Activated CD4-positive, alpha-beta T cell treated with anti-CD3 and anti-CD28 coated beads for 36 hours (primary cell): ENCODE measurements at places on chromosomes 2 and 18.

- H3K4me3 ChIP-seq = no peak overlapping the region
- peaks cover 18% of the 10 kb centered on the region for H3K27me3 ChIP-seq
- no peaks in the 10 kb centered on the region for H3K36me3 ChIP-seq
Observed at GRCh38 chr18:285817-286216, 18.0 kb upstream of the THOC1 start.

DNA sequence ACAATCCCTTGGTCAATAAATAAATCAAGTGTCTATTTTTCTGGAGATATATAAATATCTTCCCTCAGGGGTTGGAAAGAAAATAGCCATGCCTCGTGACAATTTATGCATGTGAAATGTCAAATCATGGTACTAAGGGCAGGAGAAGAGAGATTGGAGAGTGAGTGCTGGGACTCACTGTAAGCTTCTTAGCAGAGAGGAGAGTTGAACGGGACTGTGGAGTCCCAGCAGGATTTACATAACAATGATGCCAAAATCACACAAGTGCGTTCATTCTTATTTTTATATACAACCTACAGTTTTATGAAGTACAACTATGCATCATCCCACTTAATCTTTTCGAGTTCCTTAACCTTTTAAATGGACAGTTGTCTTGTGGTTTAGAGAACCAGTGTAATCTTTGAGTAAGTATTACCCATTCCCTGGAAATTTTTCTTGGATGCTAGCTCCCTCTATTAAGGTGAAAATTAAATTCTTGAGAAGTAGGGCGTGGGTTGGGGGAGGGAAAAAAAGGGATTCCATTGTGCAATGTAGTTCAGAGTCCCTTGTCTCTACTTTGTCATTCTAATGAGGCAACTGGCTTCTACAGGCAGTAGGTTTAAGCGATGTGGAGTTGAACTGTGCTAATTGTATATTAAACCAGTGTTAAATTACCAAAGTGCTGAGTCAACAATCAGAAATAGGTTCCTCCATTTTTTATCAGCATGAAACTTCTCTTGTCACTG, 143.6 kb upstream of the EPHA4 start:
- DNase-seq = no peak
- H3K36me3 ChIP-seq = no peaks in the 10 kb centered on the region
- H3K4me1 ChIP-seq = no peaks in the 10 kb centered on the region
- no peak overlapping the region for H3K27ac ChIP-seq
- peaks cover 4% of the 10 kb centered on the region for H3K27me3 ChIP-seq

GRCh38 chr2:208074610-208075356, 49.5 kb upstream of the PLEKHM3 start:
- H3K27ac ChIP-seq = no peak overlapping the region
- H3K36me3 ChIP-seq = no peaks in the 10 kb centered on the region
- no peak overlapping the region for H3K4me3 ChIP-seq
- H3K4me1 ChIP-seq = no peaks in the 10 kb centered on the region
- no peak for DNase-seq
- H3K27me3 ChIP-seq = peaks cover 3% of the 10 kb centered on the region

GRCh38 chr2:85183076-85183475, 49.9 kb downstream of the TCF7L1 start:
- peaks cover 2% of the 10 kb centered on the region for H3K27me3 ChIP-seq
- no peak for DNase-seq
- H3K4me1 ChIP-seq = no peaks in the 10 kb centered on the region
- no peaks in the 10 kb centered on the region for H3K36me3 ChIP-seq
- H3K27ac ChIP-seq = no peak overlapping the region

GRCh38 chr2:151619337-151619989, 114.8 kb downstream of the NEB start:
- no peak overlapping the region for H3K27ac ChIP-seq
- peaks cover 9% of the 10 kb centered on the region for H3K4me1 ChIP-seq
- H3K4me3 ChIP-seq = no peak overlapping the region
- H3K36me3 ChIP-seq = no peaks in the 10 kb centered on the region

- no peak overlapping the region for H3K27ac ChIP-seq
- DNase-seq = no peak
- H3K4me3 ChIP-seq = no peak overlapping the region
- peaks cover 20% of the 10 kb centered on the region for H3K4me1 ChIP-seq
- H3K27me3 ChIP-seq = no peaks in the 10 kb centered on the region
Observed at GRCh38 chr2:9745153-9745899, 97.9 kb upstream of the TAF1B start.

- no peaks in the 10 kb centered on the region for H3K4me1 ChIP-seq
- no peak overlapping the region for H3K27ac ChIP-seq
- DNase-seq = no peak
- H3K36me3 ChIP-seq = no peaks in the 10 kb centered on the region
- peaks cover 12% of the 10 kb centered on the region for H3K27me3 ChIP-seq
- H3K4me3 ChIP-seq = no peak overlapping the region
Observed at GRCh38 chr2:218826791-218827190, 4.8 kb downstream of the PRKAG3 start.

DNA sequence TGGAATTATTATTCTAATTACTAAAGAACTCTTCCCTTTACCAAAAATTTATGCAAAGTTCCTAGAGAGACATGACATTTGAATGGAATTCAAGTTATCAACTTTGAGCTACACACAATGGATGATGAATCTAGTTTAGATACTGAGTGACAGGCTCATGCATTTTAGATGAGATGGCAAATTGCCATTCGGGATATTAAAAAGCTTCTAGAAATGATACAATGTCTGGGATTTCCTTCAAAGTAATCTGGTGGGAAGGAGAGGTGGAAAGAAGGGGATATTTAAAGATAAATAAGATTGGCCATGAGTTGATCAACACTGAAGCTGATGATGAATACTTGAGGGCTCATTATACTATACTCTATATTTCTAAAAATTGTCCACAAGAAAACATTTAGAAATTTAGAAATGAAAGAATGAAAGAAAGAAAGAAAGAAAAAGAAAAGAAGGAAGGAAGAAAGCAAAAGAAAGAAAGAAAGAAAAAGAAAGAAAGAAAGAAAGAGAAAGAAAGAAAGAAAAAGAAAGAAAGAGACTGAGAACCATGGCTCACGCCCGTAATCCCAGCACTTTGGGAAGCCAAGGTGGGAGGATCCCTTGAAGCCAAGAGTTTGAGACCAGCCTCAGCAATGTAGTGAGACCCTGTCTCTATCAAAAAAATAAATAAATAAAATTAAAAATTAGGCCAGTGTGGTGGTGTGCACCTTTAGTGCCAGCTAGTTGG, 62.6 kb upstream of the NEDD4L start:
- H3K4me1 ChIP-seq = no peaks in the 10 kb centered on the region
- H3K36me3 ChIP-seq = no peaks in the 10 kb centered on the region
- H3K27me3 ChIP-seq = peaks cover 13% of the 10 kb centered on the region
- H3K27ac ChIP-seq = no peak overlapping the region

- no peak overlapping the region for H3K4me3 ChIP-seq
- DNase-seq = peak; percentile 25
- no peak overlapping the region for H3K27ac ChIP-seq
Observed at GRCh38 chr2:27973592-27973991, 83.1 kb downstream of the BABAM2 start.

- peaks cover 5% of the 10 kb centered on the region for H3K27me3 ChIP-seq
- peak; percentile 10 for DNase-seq
- no peak overlapping the region for H3K27ac ChIP-seq
- no peak overlapping the region for H3K4me3 ChIP-seq
- H3K4me1 ChIP-seq = peaks cover 18% of the 10 kb centered on the region
Observed at GRCh38 chr2:12861344-12861930, 144.7 kb downstream of the TRIB2 start.
